GM12878 (cell line): ENCODE measurements at places on chromosomes 2 and 18. TPM values are rescaled to one million over a fixed set of nuclear protein-coding genes. Genes with fewer than 3 reads are reported as not detected.

Gene CNRIP1
- not detected in 2 replicates for total RNA-seq

Gene ACTR1B
- total RNA-seq = 57.3 and 59.2 TPM in 2 replicates

Gene PDE11A
- not detected in 2 replicates for total RNA-seq

Gene ACADL
- total RNA-seq = not detected in 2 replicates

Gene SH2D6
- total RNA-seq = 0.43 and 0.59 TPM in 2 replicates

Gene OBSL1
- total RNA-seq = 0.48 and 0.77 TPM in 2 replicates

Gene IGFBP5
- total RNA-seq = 1.8 and 2.8 TPM in 2 replicates

Gene PPP1R1C
- not detected in 2 replicates for total RNA-seq

Gene MC4R
- total RNA-seq = not detected in 2 replicates

Gene DCDC2C
- not detected in 2 replicates for total RNA-seq

Gene B3GNT7
- total RNA-seq = 10.1 and 12.6 TPM in 2 replicates

Gene DSEL
- total RNA-seq = 0.03 TPM in 1 of 2 replicates, not detected in the other

Gene LCLAT1
- 17.5 and 18.6 TPM in 2 replicates for total RNA-seq

Gene CLIP4
- total RNA-seq = 19.0 and 20.2 TPM in 2 replicates

Gene VSNL1
- 0.21 TPM in 1 of 2 replicates, not detected in the other for total RNA-seq

Gene TRAK2
- 20.0 and 20.6 TPM in 2 replicates for total RNA-seq

Gene SKOR2
- total RNA-seq = not detected in 2 replicates

Gene PRKAG3
- total RNA-seq = not detected in 2 replicates

Gene CCDC150
- total RNA-seq = 19.1 and 20.7 TPM in 2 replicates

Gene SCN9A
- 0.08 TPM in 2 replicates for total RNA-seq

Gene TTR
- total RNA-seq = 0.93 and 1.2 TPM in 2 replicates

Gene MOB1A
- 226 and 232 TPM in 2 replicates for total RNA-seq

Gene RHBDD1
- 25.7 and 29.0 TPM in 2 replicates for total RNA-seq

Gene UGT1A8
- not detected in 2 replicates for total RNA-seq

Gene LAMA1
- total RNA-seq = 0.13 TPM in 2 replicates

Gene CYS1
- total RNA-seq = 5.8 and 6.4 TPM in 2 replicates

Gene NEU2
- total RNA-seq = not detected in 2 replicates
